Hindlimb muscle (tissue), 1 donor: ENCODE measurements at places on chromosomes 12 and 14. TPM values are rescaled to one million over a fixed set of nuclear protein-coding genes. Genes with fewer than 3 reads are reported as not detected.

GRCh38 chr12:91511795-91512420 lies 329.3 kb upstream of the DCN start:
- no peak for DNase-seq

DNA sequence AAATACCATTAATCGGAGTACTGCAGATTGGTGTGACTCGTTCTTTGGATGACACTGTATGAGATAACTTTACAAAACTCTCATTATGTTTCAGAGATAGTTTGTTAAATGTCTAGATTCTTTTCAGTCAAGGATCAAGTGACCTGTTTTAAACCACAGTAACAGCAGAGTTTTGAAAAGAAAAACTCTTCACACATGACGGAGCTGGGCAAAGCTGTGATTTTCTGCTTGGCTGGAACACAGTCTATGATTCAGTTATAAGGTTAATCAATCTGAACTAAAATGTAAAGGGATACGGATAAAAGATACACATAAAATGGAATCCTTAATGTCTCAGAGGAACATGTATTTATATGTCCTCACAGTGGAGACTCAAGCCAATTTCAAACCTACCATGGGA lies 573.2 kb downstream of the PRKD1 start:
- no peak for DNase-seq

GRCh38 chr12:52230364-52231281 lies 2.4 kb upstream of the KRT7 start:
- no peak for DNase-seq

- no peak for DNase-seq
These were observed 185.1 kb downstream of the GRIP1 start for GRCh38 chr12:66493819-66494218.

TAS2R8 gene
- polyA plus RNA-seq = not detected
